Brain pericyte (primary cell): ENCODE measurements at places on chromosomes 1 and 21.

DNA sequence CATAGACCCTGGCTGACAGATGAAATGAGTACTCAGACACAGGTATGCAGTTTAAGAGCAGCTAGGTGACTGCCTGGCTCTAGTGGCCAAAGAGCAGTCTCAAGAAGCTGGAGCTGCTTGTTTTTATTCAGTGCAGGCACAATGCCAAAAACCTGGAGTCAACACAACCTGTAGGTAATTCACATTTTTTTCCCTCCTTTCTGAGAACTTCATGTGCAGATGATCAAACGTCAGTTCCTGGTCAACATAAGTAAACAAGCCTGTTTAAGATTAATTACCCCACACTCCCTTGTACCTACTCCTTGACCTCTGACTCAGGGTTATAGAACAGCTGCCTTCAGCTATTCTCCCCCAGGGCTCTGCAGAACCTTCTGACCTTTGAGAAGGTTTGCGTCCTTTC is 17.3 kb upstream of the ACADM start:
- DNase-seq: no peak

DNA sequence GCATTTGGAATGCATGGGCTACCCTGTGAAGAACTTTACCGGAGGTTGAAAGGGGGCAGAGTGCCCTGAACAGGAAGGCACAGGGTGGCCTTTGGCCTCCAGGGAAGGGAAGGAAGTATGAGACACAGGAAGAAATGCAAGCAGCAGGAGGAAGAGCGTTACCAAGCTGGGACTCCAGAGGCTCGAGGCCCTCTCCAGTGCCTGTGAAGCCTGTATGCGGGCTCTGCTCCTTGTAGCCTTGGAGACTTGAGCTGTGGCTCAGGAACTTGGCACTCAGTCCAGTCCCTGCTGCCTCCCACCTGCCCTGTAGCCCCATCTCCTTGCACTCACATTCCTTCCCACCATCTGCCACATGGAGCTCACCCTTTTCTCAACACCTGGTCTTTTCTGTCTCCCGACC is 33.5 kb upstream of the RNF19B start:
- no peak for DNase-seq

DNA sequence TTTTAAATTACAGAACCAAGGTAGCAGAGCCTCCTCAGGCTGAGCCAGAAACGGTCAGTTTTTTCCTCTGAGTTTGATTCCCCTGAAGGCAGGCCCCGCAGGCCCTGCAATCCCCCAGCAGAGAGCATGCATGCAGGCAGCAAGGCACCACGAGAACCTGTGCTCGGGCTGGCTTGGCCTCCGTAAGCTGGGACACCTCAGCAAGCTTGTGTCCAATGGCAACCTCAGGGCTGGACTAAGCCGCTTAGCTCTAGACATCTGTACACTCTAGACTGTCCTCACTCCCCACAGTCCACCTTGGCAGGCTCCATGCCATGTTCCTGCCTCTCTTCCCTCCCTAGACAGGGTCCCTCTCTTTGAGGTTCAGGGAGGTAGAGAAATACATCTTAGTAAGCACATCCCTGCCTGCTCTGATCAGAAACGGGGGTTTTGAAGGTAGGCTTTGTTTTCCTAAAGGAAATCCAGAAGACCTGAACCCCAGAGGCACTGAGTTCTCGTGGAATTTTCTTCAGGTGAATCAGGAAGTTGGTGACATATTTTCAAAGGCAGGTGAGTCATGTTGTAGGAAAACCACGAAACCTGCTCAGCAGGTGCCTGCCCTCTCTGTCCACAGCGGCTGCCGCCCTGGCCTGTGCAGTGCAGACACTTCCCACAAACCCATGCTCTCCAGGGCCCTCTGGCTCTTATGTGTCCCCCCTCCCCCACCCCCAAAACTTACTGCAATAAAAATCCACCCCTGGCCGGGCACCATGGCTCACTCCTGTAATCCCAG is 7.0 kb downstream of the TMEM63A start:
- no peak for DNase-seq

DNA sequence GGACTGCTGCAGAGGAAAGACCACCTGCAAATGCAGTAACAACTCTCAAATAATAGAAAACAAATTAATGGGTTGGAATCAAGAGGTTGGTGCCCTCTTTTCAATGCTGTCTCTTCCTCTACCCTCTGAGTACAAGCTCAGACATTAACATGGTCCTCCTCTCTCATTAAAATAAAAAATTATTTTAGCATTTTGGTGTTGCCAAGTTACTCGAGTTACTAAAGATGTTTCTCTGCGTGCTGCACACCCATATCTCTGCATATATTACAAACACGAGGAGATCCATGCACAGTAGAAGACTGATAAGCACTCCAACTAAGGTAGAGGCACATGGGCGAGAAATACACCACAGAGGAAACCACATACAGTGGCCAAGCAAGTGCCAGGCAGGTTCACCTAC is 21.5 kb downstream of the SIPA1L2 start:
- no peak for DNase-seq

DNA sequence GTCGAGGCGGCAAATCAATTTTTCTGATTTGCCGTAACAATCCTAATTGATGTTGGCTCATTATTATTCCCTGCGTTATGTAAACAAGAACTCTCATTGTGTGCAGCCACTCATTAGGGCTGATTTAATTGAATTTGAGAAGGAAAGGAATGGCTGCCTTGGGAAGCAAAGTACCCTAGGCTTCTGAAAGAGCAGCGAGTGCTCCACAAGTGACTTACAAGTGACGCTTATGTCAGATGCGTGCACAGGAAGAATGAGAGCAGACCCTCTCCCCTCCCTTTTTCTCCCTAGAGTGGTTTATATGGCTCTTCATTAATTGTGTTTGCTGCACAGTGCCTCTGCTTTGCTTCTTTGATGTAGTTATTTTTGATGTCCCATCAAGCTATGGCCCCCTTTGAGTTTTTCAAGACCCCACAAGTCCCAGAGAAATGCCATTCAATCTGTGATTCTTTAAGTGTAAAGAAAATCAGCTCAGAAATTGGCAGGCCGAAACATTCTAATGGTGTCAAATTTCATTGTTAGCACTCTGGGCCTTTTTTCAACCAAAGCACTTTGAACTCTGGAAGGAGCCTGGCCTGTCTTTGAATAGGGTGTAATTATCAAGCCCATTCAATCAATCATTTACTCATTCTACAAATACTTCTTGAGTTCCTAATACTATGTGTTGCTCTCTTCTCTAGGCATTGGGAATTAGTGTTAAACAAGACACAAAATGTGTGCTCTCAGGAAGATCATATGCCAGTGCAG is 86.8 kb upstream of the VAV3 start:
- no peak for DNase-seq

DNA sequence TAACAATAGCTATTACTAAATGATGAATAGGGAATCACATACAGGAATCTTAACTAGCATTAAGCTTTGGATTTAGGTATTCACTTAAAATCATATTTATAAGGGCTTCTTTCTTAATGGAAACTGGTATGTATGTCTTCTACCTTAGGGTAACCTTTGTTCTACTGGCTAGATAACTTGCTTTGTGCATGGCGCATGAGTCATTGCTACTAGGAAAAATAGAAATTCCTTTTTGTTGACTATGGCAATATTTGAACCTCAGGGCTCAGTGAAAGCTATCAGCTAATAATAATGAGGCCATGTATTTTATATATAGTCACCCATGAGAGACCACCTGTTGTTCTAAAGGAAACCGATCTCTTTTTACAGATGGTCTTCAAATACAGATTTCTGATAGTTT is 72.5 kb downstream of the RPS6KC1 start:
- no peak for DNase-seq

GRCh38 chr1:170215072-170215885 is 69.5 kb downstream of the NTMT2 start:
- DNase-seq: no peak

GRCh38 chr21:31347435-31348032 is 3.5 kb upstream of the TIAM1 start:
- DNase-seq: no peak

GRCh38 chr1:3410142-3410925 is 44.1 kb upstream of the ARHGEF16 start:
- DNase-seq: no peak

GRCh38 chr1:55928576-55928975 is 650.8 kb downstream of the PLPP3 start:
- no peak for DNase-seq

DNA sequence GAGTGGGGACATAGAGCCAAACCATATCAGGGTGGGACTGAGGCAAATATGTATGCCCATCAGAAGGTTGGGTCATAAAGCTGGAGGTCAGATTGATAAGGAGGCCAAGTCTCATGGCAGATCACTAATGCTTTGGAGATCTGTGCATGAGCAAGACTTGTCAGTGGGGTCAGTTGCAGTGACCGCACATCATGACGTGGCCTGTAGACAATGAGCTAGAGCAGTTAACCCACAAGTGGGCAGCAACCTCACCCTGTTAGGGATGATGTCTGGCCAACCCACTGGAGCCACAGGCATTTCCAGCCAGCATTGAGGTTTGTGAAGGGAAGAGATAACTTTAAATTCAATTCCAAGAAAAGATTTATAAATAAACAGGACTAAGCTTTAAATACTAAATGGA is 66.7 kb downstream of the XCL1 start:
- DNase-seq: no peak

- no peak for DNase-seq
These were observed 255.9 kb upstream of the KIAA0040 start for GRCh38 chr1:175448467-175448866.

GRCh38 chr1:59669752-59670312 is 144.9 kb upstream of the HOOK1 start:
- peak; percentile 65 for DNase-seq

DNA sequence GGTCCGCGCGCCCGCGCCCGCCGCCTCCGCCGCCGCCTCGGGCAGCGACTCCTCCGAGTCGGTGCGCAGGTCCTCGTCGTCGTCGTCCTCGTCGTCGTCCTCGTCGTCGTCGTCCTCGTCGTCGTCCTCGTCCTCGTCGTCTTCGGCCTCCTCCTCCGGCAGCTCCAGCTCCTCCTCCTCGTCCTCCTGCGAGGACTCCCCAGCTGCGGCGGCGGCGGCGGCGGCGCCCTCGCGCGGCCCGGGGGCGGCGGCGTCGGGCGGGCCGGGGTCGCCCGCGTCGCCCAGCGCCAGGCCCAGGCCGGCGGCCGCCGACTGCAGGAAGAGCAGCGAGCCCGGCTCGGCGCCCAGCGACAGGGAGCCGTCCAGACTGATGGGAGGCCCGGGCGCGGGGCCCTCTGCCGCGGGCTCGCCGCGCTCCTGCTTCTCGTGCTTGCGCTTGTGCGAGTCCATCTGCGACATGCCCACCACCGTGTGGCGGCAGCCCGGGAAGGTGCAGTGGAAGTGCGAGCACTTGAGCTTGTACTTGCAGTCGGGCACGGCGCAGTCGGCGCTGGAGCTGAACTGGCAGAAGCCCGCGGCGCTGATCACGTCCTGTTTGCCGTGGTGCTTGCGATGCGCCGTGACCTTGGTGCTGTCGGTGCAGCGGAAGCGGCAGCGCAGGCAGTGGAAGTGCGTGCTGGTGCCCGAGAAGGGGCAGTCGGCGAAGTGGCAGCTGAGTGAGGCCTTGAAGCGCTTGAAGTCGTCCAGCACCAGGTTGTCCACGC is 157.3 kb downstream of the CASZ1 start:
- DNase-seq: no peak

- no peak for DNase-seq
These were observed 11.0 kb downstream of the JAK1 start for GRCh38 chr1:64955097-64956009.

- no peak for DNase-seq
These were observed 16.5 kb upstream of the MPZL1 start for GRCh38 chr1:167705250-167705649.

DNA sequence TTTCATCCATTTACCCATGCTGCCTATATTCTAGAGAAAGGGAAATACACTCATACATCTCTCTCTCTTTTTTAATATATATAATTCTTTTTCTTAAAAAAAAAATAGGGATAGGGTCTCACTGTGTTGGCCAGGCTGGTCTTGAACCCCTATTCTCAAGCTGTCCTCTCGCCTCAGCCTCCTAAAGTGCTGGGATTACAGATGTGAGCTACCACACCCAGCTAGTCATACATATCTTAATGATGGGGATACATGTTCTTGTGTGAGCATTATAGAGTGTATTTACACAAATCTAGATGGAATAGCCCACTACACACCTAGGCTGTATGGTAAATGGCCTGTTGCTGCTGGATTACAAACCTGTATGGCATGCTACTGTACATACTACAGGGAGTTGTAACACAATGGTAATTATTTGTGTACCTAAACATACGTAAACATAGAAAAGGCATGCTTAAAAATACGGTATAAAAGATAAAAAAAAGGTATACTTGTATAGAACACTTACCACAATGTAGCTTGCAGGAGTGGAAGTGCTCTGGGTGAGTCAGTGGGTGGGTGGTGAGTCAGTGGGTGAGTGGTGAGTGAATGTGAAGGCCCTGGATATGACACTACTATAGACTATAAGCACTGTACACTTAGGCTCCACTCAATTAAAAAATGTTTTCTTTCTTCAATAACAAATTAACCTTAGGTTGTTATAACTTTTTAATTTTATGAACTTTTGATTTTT is 72.9 kb downstream of the IVNS1ABP start:
- no peak for DNase-seq

- no peak for DNase-seq
These were observed 10.6 kb downstream of the RNF187 start for GRCh38 chr1:228497817-228498216.

- DNase-seq: peak; percentile 91
These were observed 13.9 kb downstream of the WNT2B start for GRCh38 chr1:112522621-112523020.

- DNase-seq: no peak
These were observed 26.0 kb downstream of the FMO3 start for GRCh38 chr1:171116676-171117075.

- no peak for DNase-seq
These were observed 163.2 kb downstream of the CAMTA1 start for GRCh38 chr1:6948416-6948815.

DNA sequence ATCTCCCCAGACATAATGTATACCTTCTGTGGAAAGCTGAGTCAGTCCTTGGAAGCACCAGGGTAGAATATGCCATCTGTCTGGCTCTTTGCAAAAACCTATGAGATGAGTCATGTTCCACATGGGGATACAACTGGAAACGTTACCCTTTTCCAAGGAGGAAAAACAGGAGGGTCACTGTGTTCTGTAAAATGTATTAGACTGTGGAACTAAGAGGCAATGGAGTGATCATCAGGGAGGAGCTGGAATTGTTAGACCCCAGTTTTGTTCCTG is 16.1 kb upstream of the PSMD4 start:
- peak; percentile 29 for DNase-seq

GRCh38 chr1:114344656-114345055 is 166.3 kb downstream of the TRIM33 start:
- no peak for DNase-seq

GRCh38 chr1:205429762-205430695 is 8.2 kb upstream of the LEMD1 start:
- no peak for DNase-seq
